ENCODE measurements at places on chromosomes 3 and 15. TPM values are rescaled to one million over a fixed set of nuclear protein-coding genes. Genes with fewer than 3 reads are reported as not detected.

ZNF502 gene
- 2.0 TPM for total RNA-seq

RUBCN gene
- total RNA-seq = 14.5 TPM

- H3K4me3 ChIP-seq = no peak overlapping the region
- H3K4me1 ChIP-seq = peaks cover 19% of the 10 kb centered on the region
- H3K36me3 ChIP-seq = no peaks in the 10 kb centered on the region
- no peak overlapping the region for H3K27ac ChIP-seq
- H3K27me3 ChIP-seq = no peaks in the 10 kb centered on the region
Observed at GRCh38 chr15:75109736-75110130, 86.3 kb downstream of the PPCDC start.

DNA sequence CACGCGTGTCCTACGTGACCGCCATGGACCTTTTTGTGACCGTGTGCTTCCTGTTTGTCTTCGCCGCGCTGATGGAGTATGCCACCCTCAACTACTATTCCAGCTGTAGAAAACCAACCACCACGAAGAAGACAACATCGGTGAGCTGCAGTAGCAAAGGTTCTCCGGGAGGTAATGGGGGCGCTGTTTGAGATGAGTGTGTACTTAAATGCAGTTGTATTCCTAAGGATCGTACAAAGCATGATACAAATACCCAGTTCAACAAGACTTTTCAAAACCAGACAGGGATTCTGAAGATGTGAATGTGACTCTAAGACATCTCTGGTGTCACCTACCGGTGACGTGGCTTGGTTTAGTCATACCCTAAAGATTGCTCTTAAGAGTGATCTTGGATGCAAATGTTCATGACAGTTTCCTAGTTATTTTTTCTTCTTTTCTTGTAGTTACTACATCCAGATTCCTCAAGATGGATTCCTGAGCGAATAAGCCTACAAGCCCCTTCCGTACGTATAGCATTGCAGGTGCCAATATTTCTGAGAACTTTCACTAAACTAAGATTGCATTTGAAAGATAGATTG is 556.6 kb downstream of the GABRG3 start:
- H3K27ac ChIP-seq = no peak overlapping the region
- no peaks in the 10 kb centered on the region for H3K36me3 ChIP-seq
- DNase-seq = no peak
- H3K4me1 ChIP-seq = no peaks in the 10 kb centered on the region
- no peaks in the 10 kb centered on the region for H3K27me3 ChIP-seq
- H3K4me3 ChIP-seq = no peak overlapping the region

DNA sequence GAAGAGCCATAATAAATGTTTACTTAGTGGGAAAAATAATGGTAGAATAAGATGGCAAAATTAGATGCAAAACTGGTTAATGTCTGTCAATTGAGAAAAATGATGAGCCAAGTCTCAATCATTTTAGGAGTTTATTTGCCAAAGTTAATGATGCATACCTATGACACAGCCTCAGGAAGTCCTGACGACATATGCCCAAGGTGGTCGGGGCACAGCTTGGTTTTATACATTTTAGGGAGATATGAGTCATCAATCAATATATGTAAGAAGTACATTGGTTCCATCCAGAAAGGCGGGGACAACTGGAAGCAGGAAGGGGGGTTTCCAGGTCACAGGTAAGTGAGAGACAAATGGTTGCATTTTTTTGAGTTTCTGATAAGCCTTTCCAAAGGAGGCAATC is 31.5 kb downstream of the CLEC3B start:
- H3K27ac ChIP-seq = no peak overlapping the region
- no peaks in the 10 kb centered on the region for H3K36me3 ChIP-seq
- H3K27me3 ChIP-seq = no peaks in the 10 kb centered on the region
- peaks cover 9% of the 10 kb centered on the region for H3K4me1 ChIP-seq
